ENCODE measurements at places on chromosomes 16 and 17.

- no peak for DNase-seq
Observed at GRCh38 chr17:21189361-21189760, 24.6 kb downstream of the TMEM11 start.

DNA sequence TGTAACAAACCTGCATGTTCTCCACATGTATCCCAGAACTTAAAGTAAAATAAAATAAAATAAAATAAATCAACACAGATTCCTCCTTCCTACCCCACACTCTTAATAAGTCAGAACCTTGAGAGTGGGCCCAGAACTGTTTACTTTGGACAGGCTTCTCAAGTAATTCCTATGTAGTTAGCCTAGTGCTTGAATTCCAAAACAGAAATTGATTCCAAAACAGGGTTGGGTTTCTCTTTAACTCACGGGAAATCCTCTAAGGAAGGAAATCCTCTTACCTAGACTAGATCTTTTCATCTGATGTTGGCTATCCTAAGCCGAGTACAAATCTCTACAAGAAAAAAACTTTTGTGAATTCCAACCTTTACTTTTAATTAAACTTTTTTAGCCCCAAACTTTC is 324.7 kb upstream of the C16orf82 start:
- no peak for DNase-seq

GRCh38 chr16:17753434-17753833 is 282.7 kb upstream of the XYLT1 start:
- no peak for DNase-seq

DNA sequence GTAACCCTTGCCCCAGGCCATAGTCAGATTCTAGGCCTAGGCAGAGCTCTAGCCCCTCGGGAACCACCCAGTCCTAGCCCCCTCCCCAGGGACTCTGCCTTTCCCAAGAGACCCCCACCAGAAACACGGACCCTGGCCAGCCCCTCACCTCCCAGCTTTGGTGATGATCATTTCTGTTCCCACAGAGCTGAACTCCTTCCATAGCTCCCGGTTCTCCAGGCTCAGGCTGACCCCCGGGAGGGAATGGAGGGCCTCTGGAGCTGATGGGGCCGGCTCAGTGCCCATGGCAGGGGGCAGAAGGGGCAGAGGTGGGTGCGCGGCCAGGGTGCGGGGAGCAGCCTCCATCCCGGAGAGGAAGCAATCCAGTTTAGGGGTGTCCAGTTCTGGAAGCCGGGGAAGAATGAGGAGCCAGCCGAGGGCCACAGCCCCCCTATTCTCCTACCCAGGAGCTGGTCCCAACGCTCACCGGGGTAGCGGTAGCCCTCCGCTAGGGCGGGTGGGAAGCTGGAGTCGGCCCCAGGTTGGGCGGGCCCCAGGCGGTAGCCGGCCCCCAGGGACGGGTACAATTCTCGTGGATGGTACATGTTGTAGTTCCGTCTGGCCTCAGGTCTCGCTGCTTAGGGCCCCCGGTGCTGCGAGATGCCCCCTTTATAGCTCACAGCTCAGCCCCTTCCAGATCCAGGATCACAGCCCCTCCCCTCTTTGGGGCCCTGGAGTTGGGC is 953 bp downstream of the TBX6 start:
- DNase-seq = no peak

DNA sequence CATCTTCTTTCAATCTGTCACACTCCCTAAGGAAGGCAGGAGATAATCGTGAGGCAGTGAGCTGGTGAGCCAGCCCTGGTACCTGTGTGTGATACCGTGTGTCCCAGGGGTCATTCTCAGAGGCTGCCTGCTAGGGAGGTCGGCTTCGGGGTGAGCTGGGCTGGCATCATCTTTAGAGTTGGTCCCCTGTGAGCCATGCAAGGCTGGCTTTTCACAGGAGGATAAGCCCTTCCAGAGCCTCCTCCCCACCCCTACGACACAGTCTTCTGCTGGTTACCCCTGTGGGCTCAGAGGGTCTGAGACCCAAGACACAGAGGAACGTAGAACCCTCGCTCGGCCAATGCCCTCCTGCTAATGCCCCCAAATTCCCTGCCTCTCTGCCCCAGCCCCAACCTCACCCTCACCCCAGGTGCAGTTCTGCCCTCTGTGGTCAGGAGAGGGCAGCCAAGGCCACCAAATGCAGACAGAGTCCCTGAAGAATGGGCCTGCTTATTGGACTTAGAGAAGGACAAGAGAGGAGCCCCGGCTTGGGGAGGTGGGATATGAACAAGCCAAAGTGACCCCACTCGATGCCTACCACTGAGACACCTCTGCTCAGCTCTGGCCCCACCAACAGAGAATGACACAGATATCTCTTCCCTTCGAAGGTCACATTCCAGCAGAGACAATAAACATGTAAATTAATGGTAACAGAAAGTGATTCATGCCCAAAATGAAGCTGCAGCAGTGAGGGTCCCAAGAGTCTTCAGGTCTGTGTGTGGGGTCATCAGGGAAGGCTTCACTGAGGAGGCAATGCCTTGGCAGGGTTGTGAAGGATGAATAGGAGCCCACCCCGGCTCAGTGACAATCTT is 80.8 kb upstream of the CCL1 start:
- DNase-seq = no peak

- DNase-seq = no peak
Observed at GRCh38 chr17:63191610-63192009, 225.6 kb downstream of the TANC2 start.

- DNase-seq = no peak
Observed at GRCh38 chr17:82458885-82459424, 414 bp downstream of the NARF start.

All from activated CD4-positive, alpha-beta T cell treated with anti-CD3 and anti-CD28 coated beads for 48 hours (primary cell).